ENCODE measurements at places on chromosomes 7 and 10. TPM values are rescaled to one million over a fixed set of nuclear protein-coding genes. Genes with fewer than 3 reads are reported as not detected.
A peak's percentile ranks its signal among the peaks of the same experiment; 100 is the strongest.

DNA sequence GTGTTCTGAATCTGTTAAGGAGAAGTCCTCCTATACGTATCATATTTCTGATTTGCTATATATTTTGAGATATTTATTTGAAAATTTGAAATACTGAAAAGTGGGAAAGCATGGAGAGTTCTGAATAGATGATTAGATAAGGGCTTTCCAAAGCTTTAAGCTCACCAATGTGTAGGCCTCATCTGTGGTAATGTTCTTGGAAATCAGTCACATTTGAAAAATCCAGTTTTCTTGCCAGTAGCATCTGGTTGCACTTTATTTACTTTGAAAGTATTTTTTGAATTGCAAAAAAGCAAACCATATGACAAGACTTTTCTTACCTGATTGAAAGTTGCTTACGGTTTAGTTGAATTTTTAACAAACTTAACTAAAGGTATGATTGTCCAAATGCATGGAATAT is 21.7 kb downstream of the ADD3 start:
- H3K27me3 ChIP-seq, result no peaks in the 10 kb centered on the region
- H3K27ac ChIP-seq, result no peak overlapping the region

DNA sequence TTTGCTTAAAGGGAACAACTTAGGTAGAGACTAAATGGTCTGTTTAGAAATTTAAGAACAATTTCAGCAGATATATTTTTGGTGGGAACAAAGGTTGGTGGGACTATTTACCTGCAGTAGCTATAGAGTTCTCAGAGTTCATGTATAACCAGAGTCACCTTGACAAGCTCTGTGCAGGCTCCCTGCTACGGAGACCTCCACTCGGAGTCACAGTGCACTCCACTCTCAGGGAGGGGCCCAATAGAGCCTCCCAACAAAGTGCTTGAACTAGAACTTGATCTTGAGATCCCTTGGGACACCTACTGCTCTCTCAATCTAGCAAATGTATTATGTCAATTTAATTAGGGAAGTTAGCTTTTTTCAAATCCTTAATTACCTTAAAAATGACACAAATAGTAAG is 2.3 kb downstream of the MYPN start:
- no peaks in the 10 kb centered on the region for H3K36me3 ChIP-seq
- peaks cover 2% of the 10 kb centered on the region for H3K27me3 ChIP-seq
- no peak overlapping the region for H3K27ac ChIP-seq
- peaks cover 33% of the 10 kb centered on the region for H3K4me1 ChIP-seq
- DNase-seq, result no peak

DNA sequence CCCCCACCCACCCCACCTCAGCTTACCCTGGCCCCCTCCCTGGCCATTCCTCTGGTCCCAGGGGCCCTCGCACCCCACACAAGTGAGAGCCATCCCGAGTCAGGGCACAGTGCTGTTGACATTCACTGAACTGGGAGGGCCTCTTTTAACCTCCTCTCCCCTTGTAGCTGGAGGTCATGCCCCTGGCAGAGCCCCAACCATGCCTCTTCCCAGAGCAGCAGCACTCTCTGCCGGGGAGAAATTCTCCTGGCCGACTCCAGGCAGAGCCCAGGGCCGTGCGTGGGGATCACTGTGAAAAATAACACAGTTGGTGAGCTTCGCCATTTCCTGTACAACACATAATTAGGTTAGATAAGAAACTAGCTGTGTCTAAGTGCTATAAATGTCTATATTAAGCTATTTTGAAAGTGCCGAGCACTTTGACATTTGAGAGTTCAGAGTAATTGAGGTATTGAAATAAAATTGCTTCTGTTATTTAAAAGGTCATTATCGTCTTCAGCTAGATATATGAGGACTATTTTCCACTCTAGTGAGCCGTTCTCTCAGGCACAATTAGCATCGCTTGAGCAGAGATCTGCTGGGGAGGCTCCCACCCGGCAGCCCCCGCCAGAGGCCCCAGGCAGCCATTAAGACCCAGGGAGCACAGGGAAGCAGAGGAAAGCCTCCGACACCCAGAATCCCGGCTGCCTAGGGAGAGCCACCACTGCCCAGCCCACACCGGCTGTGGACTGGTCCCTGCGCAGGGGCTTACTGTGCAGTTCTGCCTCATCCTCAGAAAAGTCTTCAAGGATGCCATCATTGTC is 62.4 kb upstream of the LRRC18 start:
- peaks cover 4% of the 10 kb centered on the region for H3K27me3 ChIP-seq
- no peak for DNase-seq
- no peak overlapping the region for H3K4me3 ChIP-seq
- H3K27ac ChIP-seq, result no peak overlapping the region
- H3K36me3 ChIP-seq, result no peaks in the 10 kb centered on the region
- H3K4me1 ChIP-seq, result peaks cover 4% of the 10 kb centered on the region

DNA sequence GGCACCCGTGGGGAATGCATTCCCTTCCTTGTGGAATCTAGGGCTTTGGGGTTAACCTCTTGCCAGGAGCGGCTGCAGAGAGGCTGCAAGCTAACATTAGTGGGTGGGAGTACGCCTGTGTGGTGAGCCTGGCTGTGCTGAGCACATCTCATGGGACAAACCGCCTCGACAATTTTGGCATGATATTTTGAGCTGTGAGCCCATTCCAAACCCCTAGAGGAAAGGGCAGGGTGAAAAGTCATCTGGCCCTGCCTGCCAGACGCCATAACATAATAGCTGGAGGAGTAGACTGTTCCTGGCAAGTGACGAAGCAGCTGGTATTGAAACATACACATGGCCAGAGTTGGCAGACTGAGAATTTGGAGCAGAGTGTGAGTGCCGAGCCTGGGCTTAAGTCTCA is 110.0 kb downstream of the TACC2 start:
- DNase-seq, result no peak
- H3K4me3 ChIP-seq, result no peak overlapping the region
- H3K27me3 ChIP-seq, result no peaks in the 10 kb centered on the region
- H3K36me3 ChIP-seq, result no peaks in the 10 kb centered on the region

DNA sequence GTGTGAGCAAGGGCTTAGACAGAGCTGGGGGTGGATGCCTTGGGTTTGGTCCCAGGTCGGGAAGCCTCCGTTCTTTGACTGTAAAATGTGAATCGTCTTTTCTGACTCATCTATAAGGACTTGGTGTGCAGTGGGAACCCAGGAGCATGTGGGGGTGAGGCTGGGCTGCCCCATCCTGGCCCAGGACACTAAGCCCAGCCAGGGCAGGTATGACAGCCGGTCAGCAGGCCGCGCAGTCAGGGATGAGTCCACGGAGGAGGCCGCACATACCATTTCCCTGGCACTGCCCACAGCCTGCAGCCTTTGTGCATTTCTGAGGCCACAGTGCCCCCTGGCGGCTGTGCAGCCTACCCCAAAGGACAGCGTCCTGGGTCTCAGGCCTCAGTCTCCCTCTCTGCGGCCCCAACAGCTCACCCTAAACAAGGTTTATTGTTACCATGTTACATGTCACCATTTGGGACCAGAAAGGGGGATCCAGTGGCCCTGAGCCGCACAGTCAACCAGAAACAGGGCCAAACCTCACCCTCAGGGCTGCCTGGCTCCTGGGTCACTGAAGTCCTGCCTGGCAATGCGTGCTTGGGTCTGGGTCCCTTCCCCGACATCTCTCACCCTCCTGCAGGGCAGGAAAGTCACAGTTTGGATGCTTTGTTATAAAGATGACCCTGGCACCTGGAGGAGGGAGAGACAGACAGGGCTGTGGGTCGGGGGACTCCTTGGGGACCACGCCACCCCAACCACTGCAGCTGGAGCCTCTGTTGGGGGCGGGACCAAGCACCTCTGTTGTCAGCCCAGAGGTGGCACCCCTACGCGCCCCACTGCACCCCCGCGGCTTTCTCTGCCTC is 14.4 kb upstream of the SH2B2 start:
- peaks cover 6% of the 10 kb centered on the region for H3K27me3 ChIP-seq
- peak; percentile 76 for DNase-seq
- H3K36me3 ChIP-seq, result no peaks in the 10 kb centered on the region
- H3K4me3 ChIP-seq, result no peak overlapping the region
- peak overlapping the region; percentile 81 for H3K27ac ChIP-seq
- H3K4me1 ChIP-seq, result no peaks in the 10 kb centered on the region

GRCh38 chr10:31830887-31831286 is 97.7 kb downstream of the ARHGAP12 start:
- no peak overlapping the region for H3K4me3 ChIP-seq
- no peaks in the 10 kb centered on the region for H3K36me3 ChIP-seq
- DNase-seq, result no peak

Gene NACAD
- 11.7 TPM for total RNA-seq

GRCh38 chr10:45544191-45544590 is 128.4 kb downstream of the ZFAND4 start:
- no peak overlapping the region for H3K4me3 ChIP-seq
- H3K4me1 ChIP-seq, result peaks cover 3% of the 10 kb centered on the region
- H3K36me3 ChIP-seq, result peaks cover 2% of the 10 kb centered on the region
- no peak overlapping the region for H3K27ac ChIP-seq
- no peak for DNase-seq

GRCh38 chr7:156155988-156156733 is 343.9 kb upstream of the SHH start:
- H3K36me3 ChIP-seq, result no peaks in the 10 kb centered on the region
- no peak overlapping the region for H3K27ac ChIP-seq
- no peak overlapping the region for H3K4me3 ChIP-seq
- H3K4me1 ChIP-seq, result peaks cover 11% of the 10 kb centered on the region

DNA sequence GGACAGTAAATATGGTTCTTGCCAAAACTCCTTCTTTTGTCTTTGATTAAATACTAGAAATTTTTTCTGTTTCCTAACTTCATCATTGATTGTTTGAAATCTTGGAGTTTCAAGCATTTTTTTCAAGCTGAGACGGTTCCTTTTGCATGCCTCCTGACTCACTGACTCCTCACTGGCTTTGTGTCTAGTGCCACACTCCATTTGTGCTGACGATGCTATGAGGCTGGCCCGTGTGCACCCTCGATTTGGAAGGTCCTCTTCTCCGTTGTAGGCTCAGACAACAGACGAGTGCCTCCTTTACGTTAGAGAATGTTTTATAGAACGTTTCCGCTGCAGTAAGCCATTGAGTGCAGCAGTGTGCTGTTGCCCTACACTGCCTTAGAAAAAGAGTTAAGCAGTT is 10.8 kb upstream of the CSGALNACT2 start:
- no peak overlapping the region for H3K4me3 ChIP-seq
- peaks cover 12% of the 10 kb centered on the region for H3K27me3 ChIP-seq
- no peak for DNase-seq
- no peaks in the 10 kb centered on the region for H3K36me3 ChIP-seq

Gene CRTAC1
- total RNA-seq, result 4.6 TPM

DNA sequence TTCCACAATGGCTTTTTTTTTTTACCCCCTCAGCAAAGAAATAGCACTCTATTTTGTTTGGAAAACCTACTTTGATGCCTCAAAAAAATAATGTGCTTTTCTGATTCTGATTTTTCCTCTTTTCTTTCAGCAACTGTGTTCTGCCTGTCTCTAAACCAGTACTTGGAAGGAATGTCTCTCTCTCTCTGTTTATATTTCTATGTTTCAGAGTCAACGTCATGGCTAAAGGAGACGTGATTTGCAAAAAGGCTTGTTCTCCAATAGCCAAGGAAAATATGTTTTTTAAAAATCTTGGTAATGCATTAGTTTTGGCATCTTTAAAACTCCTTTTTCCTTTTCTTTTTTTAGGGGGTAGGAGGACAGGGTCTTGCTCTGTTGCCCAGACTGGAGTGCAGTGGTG is 56.0 kb upstream of the SDK1 start:
- no peak overlapping the region for H3K4me3 ChIP-seq
- peak overlapping the region; percentile 30 for H3K27ac ChIP-seq
- peaks cover 7% of the 10 kb centered on the region for H3K27me3 ChIP-seq
- H3K36me3 ChIP-seq, result peaks cover 4% of the 10 kb centered on the region
- H3K4me1 ChIP-seq, result peaks cover 27% of the 10 kb centered on the region
- DNase-seq, result no peak

Gene IQUB
- 2.5 TPM for total RNA-seq

Gene SNX10
- total RNA-seq, result 9.2 TPM

DNA sequence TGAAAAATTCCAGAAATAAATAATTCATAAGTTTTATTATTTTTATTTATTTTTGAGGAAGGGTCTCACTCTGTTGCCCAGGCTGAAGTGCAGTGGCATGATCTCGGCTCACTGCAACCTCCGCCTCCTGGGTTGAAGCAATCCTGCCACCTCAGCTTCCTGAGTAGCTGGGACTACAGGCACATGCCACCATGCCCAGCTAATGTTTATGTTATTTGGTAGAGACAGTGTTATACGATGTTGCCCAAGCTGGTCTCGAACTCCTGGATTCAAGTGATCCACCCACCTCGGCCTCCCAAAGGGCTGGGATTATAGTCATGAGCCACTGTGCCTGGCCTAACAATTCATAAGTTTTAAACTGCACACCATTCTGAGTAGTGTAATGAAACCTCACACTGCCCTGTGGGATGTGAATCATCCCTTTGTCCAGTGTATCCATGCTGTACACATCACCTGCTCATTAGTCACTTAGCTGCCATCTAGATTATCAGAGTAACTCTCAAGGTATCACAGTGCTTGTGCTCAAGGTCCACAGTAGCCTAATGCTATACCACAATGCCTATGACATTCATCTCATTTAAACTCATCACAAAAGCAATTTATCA is 17.9 kb downstream of the RTKN2 start:
- H3K4me3 ChIP-seq, result no peak overlapping the region
- H3K27me3 ChIP-seq, result no peaks in the 10 kb centered on the region

- no peaks in the 10 kb centered on the region for H3K4me1 ChIP-seq
- no peaks in the 10 kb centered on the region for H3K27me3 ChIP-seq
- no peak overlapping the region for H3K4me3 ChIP-seq
- DNase-seq, result no peak
- no peak overlapping the region for H3K27ac ChIP-seq
These were observed 84.0 kb upstream of the TMEM248 start for GRCh38 chr7:66837007-66837406.

GRCh38 chr10:17669185-17669872 is 25.4 kb downstream of the STAM start:
- peaks cover 13% of the 10 kb centered on the region for H3K4me1 ChIP-seq
- peaks cover 1% of the 10 kb centered on the region for H3K36me3 ChIP-seq
- no peaks in the 10 kb centered on the region for H3K27me3 ChIP-seq
- H3K4me3 ChIP-seq, result no peak overlapping the region

GRCh38 chr10:63833411-63834060 is 312.3 kb downstream of the REEP3 start:
- no peaks in the 10 kb centered on the region for H3K27me3 ChIP-seq
- DNase-seq, result no peak
- H3K27ac ChIP-seq, result no peak overlapping the region
- no peak overlapping the region for H3K4me3 ChIP-seq
- peaks cover 9% of the 10 kb centered on the region for H3K4me1 ChIP-seq

GRCh38 chr10:113003052-113003451 is 53.0 kb downstream of the TCF7L2 start:
- no peaks in the 10 kb centered on the region for H3K27me3 ChIP-seq
- DNase-seq, result no peak
- H3K36me3 ChIP-seq, result peaks cover 9% of the 10 kb centered on the region
- peak overlapping the region; percentile 74 for H3K27ac ChIP-seq
- H3K4me1 ChIP-seq, result peaks cover 62% of the 10 kb centered on the region
